ENCODE measurements at places on chromosomes 4 and X.

- no peak for DNase-seq
These were observed 136.3 kb downstream of the MGST2 start for GRCh38 chr4:139801895-139802294.

DNA sequence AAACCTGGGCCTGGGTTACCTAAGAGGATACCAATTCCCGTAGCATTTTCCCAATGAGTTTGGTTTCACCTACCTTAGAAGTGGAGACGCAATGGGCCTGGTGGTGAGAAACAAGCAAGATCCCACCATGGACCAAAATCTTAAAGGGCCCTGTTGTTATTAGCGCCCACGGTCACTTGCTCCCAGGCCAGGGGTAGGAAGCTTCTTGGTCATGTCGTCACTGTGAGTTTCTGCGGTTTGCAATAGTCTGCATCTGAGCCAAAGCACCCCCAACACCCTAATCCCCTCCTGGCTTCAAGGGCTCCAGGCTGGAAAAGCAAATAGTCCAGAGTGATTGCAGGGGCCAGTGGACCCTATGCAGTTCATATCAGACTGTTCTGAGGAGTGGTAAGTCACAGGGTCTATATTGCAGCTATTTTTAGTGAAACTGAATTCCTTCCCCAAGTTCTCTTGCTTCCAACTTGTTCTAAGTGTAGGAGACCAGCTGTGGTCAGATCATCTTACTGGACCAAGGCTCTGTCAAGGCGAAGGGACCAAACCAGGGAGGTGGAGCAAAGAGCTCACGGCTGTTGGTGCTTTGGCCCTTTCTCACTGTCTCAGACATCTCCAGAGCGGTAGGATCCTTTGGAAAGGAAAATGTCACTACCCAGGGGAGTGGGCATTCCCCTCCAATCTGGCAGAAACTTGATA, 307.9 kb upstream of the F9 start:
- DNase-seq: no peak

DNA sequence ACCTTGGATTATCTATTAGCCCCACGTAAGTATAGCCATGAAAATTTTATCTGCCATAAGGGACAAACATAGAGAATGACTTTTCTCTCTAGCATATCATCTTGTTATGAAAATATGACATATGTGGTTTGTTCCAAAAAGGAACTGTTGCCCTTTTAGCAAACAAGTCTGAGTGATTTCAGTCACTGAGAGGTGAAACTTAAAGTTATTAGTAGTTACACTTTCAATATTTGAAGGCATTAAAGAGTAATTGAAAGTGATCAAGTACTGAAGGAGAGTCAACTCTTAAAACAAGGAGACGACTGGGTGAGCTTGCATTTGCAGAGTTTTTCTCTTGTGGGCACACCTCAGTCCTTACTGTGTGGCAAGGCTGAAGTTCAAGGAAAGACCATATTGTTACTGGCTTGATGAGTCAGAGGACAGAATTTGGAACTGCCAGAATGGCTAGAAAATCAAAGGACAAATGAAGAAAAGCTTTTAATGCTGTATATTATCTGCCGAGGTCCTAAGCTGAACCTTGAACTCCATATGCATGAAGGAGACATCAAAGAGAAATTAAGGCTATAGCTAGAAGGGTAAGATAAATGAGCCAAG, 205.1 kb upstream of the EMCN start:
- no peak for DNase-seq

DNA sequence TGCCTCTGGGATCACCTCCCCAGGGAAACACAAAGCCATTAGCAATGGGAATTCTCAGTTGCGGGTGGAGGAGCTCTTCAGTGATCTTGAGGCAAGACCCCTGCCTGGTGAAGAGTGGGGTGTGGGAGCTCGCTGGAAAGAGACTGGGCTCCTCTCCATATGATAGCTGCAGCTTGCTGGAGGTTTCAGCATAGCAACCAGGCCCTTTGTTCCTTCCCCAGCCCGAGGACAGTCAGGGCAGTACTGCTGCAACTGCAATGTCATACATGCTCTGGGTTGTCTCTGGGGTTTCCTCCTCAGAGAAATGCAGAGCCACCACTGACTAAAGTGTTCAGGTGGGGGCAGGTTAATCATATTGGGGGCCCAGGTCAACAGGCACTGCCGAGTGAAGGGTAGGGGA, 81.3 kb downstream of the ARHGAP24 start:
- no peak for DNase-seq

GRCh38 chrX:72121383-72121782, 10.3 kb downstream of the RTL5 start:
- peak; percentile 57 for DNase-seq

DNA sequence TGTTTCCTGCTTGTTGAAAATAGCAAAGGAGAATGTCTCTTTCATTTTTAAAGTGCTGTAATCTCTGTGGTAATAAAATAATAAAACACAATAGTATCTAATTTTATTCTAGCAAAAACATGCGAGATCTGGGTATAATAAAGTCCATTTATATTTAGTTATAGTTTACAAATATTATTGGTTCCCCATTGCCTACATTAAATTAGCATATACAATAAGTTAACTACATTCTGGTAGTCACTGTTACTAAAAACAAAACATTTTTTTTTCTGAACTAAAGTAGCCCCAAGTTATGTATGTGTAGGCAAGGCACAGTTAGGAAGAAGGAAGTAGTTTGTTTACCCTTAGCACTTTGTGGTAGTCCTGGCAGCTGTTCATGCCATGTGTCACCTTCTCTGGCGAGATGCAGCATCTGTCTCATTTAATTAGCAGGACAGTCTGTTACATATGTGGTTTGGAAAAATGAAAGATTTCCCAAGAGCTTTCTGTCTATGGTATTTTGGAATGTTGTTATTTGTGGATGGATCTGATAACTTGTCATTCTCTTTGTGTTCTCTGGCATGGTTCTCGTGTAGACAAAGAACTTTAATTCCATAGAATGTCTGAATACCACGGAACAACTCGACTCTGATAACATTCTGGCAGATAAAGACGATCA, 231.3 kb upstream of the PITX2 start:
- DNase-seq: peak; percentile 19

DNA sequence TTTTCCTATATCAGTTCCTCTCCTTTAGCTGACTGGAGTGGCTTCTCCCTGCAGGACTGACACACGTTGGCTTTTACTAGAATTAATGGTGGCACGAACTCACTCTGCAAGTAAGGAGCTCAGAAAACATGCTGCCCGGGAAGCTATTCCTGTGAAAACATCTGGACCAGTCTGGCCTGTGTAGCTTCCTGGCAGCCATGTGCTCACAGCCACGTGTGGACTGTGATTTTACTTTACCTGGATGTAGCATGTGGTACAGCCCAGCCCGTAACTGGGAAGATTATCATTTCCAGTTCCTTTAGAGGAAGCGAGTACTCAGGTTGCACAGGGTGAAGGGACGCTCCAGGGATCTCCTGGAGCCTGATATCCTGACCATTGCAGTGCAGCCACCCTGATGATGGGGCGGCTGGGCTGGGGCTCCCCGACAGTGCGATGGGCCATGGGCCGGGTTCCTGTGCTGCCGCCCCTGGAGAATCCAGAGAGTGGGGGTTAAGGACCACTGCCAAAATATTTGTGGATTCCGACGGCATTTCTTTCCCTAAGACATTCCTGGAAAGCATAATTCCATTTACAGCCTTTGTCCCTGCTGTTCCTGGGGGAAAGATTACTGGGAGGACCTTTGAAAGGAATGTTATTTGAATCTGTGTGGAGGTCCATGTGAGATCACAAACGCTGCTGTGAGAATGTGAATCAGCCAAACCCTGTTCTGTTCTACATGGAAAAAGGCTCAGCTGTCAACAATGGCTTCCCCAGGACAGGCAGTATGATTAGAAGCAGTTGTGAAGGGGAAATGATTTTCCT, 35.0 kb downstream of the PROM1 start:
- no peak for DNase-seq

Measured in kidney glomerular epithelial cell (primary cell).